Activated CD4-positive, alpha-beta T cell treated with anti-CD3 and anti-CD28 coated beads, Interleukin-2, amount 10 ng/mL, durations not matched to agents 24 days and 14 days (primary cell): ENCODE measurements at places on chromosomes 1 and 21.
A peak's percentile ranks its signal among the peaks of the same experiment; 100 is the strongest.

DNA sequence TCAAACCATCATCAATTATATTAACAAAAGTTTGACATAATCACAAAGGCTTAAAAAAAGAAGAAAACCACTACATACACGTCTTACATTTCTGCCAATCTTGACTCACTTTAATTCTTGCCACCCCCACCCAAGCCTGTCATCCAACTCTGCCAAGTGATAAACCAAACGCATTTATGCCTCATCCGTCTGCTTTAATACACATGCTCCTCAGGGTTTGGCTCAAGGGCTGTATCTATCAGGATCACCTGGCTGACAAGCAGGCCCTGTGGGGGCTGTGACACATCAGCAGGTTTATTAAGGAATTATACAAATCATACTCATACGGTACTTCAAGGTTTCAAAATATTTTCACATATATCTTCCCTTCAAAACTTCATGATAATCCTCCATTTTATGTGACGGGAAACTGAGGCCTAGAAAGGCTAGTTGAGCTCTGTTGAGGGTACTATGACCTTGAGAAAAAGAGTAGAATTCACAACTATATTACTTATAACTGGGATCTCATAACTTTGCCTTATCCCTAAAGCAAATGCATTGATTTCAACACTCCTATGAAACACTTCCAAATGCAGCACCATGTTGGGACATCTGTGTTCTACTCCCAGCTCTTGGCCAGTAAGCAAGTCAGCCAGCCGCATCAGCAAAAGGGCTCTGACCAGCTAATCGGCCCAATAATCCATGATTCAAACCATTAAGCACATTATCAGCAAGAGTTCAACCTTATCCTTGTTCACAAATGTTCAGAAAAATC is 8.7 kb downstream of the SORT1 start:
- H3K36me3 ChIP-seq, result no peaks in the 10 kb centered on the region
- H3K27me3 ChIP-seq, result peaks cover 37% of the 10 kb centered on the region
- peaks cover 20% of the 10 kb centered on the region for H3K4me1 ChIP-seq
- DNase-seq, result no peak

GRCh38 chr1:109214695-109215623 is 1.2 kb downstream of the SARS1 start:
- peaks cover 25% of the 10 kb centered on the region for H3K4me1 ChIP-seq
- H3K4me3 ChIP-seq, result peak overlapping the region; percentile 99
- no peaks in the 10 kb centered on the region for H3K27me3 ChIP-seq
- H3K36me3 ChIP-seq, result peaks cover 40% of the 10 kb centered on the region
- H3K27ac ChIP-seq, result peak overlapping the region; percentile 96

DNA sequence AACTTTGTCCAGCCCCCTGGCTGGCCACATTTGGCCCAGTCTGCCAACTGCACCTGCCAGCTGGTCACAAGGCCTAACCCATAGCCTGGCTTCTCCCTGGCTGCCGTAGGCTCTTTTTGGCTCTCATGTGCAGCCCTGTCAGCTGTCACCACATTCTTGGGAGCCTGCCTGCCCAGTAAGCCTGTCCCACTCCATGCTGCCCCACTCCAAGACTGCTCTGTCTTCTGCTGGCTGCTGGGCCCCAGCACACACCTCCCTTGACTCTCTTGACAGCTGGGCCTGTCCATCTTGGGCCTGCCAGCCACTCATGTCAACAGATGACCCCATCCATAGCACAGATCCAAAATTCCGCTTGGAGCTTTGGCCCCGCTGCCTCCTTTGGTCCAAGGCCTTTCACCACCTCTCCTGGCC is 74.3 kb upstream of the EDN2 start:
- no peak for DNase-seq
- H3K4me3 ChIP-seq, result no peak overlapping the region
- H3K27ac ChIP-seq, result peak overlapping the region; percentile 52
- peaks cover 80% of the 10 kb centered on the region for H3K36me3 ChIP-seq
- H3K27me3 ChIP-seq, result no peaks in the 10 kb centered on the region

- peaks cover 15% of the 10 kb centered on the region for H3K4me1 ChIP-seq
- peaks cover 21% of the 10 kb centered on the region for H3K27me3 ChIP-seq
- no peak overlapping the region for H3K27ac ChIP-seq
- no peak overlapping the region for H3K4me3 ChIP-seq
- H3K36me3 ChIP-seq, result no peaks in the 10 kb centered on the region
Observed at GRCh38 chr1:204282761-204283221, 69.0 kb upstream of the GOLT1A start.

GRCh38 chr1:90012300-90012699 is 17.4 kb downstream of the ZNF326 start:
- peaks cover 10% of the 10 kb centered on the region for H3K4me1 ChIP-seq
- DNase-seq, result no peak
- peaks cover 64% of the 10 kb centered on the region for H3K36me3 ChIP-seq
- H3K4me3 ChIP-seq, result no peak overlapping the region
- H3K27me3 ChIP-seq, result no peaks in the 10 kb centered on the region
- no peak overlapping the region for H3K27ac ChIP-seq

GRCh38 chr1:201719812-201720521 is 109.0 kb upstream of the IPO9 start:
- H3K4me1 ChIP-seq, result no peaks in the 10 kb centered on the region
- no peak overlapping the region for H3K27ac ChIP-seq
- no peak for DNase-seq
- H3K36me3 ChIP-seq, result no peaks in the 10 kb centered on the region
